ENCODE measurements at places on chromosomes 1 and 21. TPM values are rescaled to one million over a fixed set of nuclear protein-coding genes. Genes with fewer than 3 reads are reported as not detected.

- DNase-seq = no peak
These were observed 169.6 kb downstream of the ROR1 start for GRCh38 chr1:63943393-63943792.

DNA sequence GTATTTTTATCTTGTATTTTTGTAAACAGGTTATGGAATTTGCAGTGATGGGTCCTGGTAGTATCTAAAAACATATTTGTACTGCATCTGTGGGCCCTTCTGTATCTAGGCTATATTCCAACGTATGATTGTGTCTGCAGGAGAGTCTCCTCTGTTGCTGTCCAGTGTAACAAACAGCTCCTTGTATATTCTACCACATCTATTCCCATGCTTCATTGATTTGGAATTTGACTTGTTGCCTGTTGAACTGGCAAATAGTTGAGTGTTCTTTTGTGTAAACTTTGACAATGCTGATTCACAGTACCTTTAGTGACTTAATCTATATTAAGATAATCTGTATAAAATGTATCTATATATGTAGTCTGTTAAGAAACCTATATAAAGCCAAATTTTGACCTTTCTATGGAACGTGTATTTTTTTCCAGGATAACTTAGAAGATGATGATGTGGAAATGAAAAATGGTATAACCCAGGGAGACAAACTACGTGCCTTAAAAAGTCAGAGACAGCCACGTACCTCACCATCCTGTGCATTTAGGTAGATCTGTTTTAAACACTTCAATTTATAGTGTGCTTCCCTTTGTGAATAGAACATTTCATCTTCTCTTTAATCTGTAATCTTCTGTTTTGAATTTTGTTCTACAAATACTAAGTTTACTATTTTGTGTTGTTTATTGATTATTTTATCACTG is 43.4 kb upstream of the GPR88 start:
- DNase-seq = no peak

DNA sequence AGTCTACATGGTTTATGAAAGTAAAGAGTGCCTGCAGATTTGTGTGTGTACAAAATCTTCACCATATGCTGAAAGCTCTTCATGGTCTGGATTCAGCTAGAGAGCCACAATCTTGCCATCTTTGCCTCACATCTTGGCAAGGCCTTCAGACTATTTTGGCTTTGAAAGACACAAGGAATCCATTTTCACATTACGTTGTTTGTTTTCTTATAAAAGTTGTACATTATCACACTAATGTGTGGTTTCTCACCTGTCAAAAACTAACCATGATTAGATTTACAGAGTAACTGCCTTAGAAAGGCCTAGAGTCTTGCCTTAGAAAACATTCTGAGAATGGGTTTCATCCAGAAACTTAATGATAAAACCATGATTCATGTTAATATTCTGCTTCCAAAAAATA is 494.6 kb downstream of the NEGR1 start:
- no peak for DNase-seq

DNA sequence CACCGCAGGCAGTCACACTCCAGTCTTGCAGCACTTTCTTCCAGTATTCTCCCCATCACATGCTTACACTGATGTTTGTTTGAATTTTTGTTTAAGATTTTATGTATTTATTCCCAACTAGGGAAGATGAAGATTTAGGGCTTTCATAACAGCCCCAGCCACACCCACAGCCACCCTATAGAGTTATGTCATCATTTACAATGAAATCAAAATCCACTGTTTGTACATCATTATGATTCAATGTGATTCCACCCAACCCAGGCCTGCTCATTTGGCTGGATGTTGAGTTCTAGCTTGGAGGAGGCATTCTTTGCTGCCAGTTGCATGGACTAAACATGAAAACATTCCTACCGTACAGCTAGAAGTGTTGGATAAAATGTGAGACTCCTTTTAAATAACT is 35.8 kb downstream of the RIPK4 start:
- no peak for DNase-seq

CRYAA gene
- polyA plus RNA-seq = not detected
